ENCODE measurements at places on chromosomes 2 and 18. TPM values are rescaled to one million over a fixed set of nuclear protein-coding genes. Genes with fewer than 3 reads are reported as not detected.

DNA sequence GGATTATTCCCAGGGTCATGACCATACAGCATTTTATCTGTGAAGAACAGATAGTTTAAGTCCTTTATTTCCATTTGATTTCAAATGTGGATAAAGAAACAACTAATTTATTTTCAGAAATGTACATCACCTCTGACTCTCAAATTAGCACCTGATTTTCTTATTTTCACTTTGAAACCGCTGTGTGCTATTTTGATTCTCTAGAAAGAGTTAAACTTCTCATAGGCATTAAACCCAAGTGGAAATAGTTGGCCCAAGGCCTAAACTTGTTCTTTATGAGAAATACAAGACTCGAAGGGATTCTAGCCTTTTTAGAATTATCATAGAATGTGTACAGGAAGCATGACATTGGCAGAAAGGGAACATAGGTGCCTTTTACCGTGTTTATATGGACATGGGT is 41.5 kb upstream of the LTBP1 start:
- no peak for DNase-seq
- no peak overlapping the region for H3K4me3 ChIP-seq
- no peak overlapping the region for H3K27ac ChIP-seq
- H3K4me1 ChIP-seq, result no peaks in the 10 kb centered on the region
- H3K36me3 ChIP-seq, result no peaks in the 10 kb centered on the region

GRCh38 chr2:195594248-195594647 is 62.8 kb upstream of the SLC39A10 start:
- H3K27ac ChIP-seq, result no peak overlapping the region
- no peaks in the 10 kb centered on the region for H3K27me3 ChIP-seq
- DNase-seq, result no peak
- H3K4me1 ChIP-seq, result peaks cover 39% of the 10 kb centered on the region

GRCh38 chr2:186575302-186575701 is 14.6 kb upstream of the ITGAV start:
- H3K4me3 ChIP-seq, result no peak overlapping the region
- no peaks in the 10 kb centered on the region for H3K27me3 ChIP-seq
- H3K4me1 ChIP-seq, result peaks cover 1% of the 10 kb centered on the region
- no peak overlapping the region for H3K27ac ChIP-seq
- no peaks in the 10 kb centered on the region for H3K36me3 ChIP-seq

GRCh38 chr2:46315103-46315890 is 18.1 kb downstream of the EPAS1 start:
- H3K4me1 ChIP-seq, result no peaks in the 10 kb centered on the region
- no peak overlapping the region for H3K27ac ChIP-seq
- peaks cover 8% of the 10 kb centered on the region for H3K27me3 ChIP-seq

DNA sequence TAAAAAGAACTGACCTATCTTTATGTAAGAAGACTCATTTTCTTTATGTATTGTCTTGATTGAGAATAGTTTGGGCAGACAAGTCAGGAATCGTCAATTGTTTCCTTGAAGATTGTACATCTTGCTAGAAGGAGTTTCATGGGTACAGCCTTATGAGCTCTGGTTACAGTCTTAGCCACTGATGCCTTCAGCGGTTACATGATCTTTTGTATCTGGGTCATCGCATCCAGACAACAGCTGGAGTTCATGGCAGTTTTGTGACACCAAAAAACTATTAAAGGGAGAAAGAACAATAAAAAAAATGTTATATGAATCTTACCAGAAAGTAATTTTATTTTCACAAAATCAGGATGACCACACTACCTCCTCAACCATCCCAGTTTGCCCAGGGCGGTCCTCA is 520.5 kb upstream of the CDH7 start:
- H3K27me3 ChIP-seq, result no peaks in the 10 kb centered on the region
- no peak for DNase-seq
- no peak overlapping the region for H3K27ac ChIP-seq
- no peaks in the 10 kb centered on the region for H3K36me3 ChIP-seq
- no peaks in the 10 kb centered on the region for H3K4me1 ChIP-seq

- no peak overlapping the region for H3K4me3 ChIP-seq
- H3K36me3 ChIP-seq, result no peaks in the 10 kb centered on the region
- H3K4me1 ChIP-seq, result no peaks in the 10 kb centered on the region
These were observed 768.9 kb upstream of the LRRTM1 start for GRCh38 chr2:81073412-81073811.

DNA sequence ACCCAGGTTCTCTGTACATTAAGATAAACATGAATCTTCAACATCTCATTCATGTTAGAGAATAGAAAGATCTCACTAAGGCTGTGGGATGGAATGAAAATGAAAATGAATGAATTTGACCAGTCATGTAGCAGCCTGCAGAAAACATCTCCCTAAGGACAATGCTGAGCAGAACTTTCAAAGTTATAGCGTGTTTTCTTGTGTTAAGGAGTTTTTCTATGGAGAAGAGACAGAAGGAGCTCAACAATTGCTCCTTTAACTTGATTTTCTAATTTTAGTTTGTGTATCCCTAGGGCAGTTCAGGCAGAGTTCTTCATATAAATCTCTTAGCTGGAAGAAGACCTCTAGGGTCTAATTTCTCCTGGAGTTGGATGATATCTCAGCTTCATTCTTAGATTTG is 45.2 kb upstream of the PDCL3 start:
- no peak overlapping the region for H3K27ac ChIP-seq
- no peaks in the 10 kb centered on the region for H3K36me3 ChIP-seq
- no peak for DNase-seq
- no peak overlapping the region for H3K4me3 ChIP-seq

Gene HOXD10
- not detected for total RNA-seq

Gene TRIM43
- total RNA-seq, result not detected

Gene SLC11A1
- total RNA-seq, result 0.47 TPM
